Stimulated activated CD8-positive, alpha-beta memory T cell treated with anti-CD3 and anti-CD28 coated beads, Interleukin-2, amount 100 ng/mL, for 1 hour (primary cell): ENCODE measurements at places on chromosomes 1 and 21.

DNA sequence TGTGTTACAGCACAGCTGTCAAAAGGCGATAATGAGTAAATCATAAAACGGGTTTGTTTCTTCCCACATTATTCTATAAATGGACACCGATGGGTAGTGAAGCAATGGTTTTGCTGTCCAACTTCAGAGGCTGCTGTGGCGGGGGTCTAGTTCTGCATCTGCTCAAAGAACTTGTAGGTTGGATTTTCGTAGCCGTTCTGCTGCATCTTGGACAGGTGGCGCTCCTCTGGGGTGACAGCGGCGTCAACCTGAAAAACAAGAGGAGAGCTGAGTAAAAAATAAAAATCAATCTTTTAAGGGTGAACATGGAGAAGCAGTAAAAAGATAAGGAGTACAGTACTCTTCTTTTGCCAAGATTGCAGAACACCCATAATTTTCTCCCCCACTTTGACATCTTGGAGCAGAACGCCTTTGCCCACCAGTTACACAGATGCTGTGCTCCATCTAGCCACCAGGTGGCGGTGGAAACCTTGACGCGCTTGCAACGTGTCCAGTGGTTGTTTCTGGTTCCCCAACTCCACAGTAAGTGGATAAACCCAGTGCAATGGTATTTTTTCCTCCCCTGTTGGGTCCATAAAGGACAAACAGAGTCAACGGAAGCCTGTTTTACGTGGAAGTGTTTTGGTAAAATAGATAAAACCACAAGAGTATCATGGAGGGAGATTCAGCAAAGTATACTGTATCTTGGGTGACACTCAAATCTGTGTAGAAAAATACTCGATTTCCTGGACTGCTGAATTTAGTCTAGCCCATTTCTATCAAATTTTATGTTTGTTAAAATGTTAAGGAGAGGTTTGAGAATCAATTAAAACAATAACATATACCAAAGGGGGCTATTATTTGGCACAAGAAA is 147.0 kb downstream of the GABPA start:
- DNase-seq = peak; percentile 18

- no peak for DNase-seq
These were observed 66.9 kb downstream of the C1orf185 start for GRCh38 chr1:51168936-51169335.

- no peak for DNase-seq
These were observed 214.5 kb downstream of the VAV3 start for GRCh38 chr1:107750364-107750959.

- DNase-seq = no peak
These were observed 55.3 kb upstream of the HSPA13 start for GRCh38 chr21:14438211-14438610.
